ENCODE measurements at places on chromosomes 7 and 10.
A peak's percentile ranks its signal among the peaks of the same experiment; 100 is the strongest.

GRCh38 chr10:12430406-12430982, 81.1 kb downstream of the CAMK1D start:
- DNase-seq: no peak

- DNase-seq: no peak
These were observed 183.1 kb downstream of the NRP1 start for GRCh38 chr10:33151344-33151864.

DNA sequence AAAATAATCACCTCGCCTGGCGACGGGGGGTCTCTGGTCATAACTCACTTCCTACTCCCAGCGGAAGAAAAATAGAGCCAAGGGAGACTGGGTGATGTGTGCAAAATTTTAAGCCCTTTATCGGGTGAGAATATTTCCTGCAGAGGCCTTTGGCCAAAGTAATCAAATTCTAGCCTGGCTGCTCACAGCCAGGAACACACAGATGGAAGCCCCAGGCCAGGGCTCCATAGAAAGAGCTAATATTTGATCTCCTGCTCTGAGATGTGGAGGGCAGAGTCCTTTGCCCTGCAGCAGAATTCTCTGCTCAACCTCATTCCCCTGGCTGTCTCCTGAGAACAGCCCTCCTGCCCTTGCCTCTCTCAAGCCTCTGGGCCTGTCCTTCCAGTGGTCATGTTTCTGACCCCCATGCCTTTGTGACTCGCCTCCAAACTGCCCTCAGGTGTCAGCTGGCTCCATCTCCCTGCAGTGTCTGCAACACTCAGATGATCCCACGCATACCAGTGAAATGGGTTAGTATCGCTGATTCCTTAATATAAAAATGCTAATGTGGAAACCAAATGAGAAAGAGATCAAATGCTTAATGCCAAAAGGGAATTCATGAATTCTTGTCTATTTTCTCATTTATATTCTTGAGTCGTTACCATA, 34.5 kb downstream of the FRMD4A start:
- no peak for DNase-seq

DNA sequence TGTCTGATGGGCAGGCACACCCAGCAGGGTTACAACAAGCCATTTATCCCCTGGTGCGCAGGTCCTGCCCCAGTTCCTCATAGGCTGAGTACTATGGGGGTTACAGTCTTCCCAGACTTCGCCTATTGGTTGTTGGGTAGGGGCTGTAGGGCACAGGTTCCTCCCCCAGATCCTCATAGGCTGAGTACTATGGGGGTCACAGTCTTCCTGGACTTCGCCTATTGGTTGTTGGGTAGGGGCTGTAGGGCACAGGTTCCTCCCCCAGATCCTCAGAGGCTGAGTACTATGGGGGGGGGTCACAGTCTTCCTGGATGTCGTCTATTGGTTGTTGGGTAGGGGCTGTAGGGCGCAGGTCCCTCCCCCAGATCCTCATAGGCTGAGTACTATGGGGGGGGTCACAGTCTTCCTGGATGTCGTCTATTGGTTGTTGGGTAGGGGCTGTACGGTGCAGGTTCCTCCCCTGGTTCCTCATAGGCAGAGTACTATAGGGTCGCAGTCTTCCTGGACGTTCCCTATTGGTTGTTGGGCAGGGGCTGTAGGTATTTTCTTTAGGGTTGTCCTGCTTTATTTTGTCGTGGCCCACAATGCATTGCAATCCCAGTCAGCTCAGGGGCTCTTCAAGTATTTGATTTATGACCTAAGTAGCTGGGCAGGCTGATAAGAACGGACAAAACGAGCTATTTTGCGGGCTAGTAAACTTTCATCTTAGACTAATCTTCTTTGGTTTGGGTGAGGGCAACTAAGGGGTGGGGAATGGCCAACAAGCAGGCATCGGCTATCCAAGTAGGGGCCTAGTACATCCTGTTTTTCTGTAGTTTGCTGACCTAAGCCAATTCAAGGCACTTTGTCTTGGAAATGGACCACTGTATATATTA, 3.4 kb downstream of the LRRC27 start:
- no peak for DNase-seq

GRCh38 chr10:95266674-95267095, 24.1 kb downstream of the PDLIM1 start:
- no peak for DNase-seq

DNA sequence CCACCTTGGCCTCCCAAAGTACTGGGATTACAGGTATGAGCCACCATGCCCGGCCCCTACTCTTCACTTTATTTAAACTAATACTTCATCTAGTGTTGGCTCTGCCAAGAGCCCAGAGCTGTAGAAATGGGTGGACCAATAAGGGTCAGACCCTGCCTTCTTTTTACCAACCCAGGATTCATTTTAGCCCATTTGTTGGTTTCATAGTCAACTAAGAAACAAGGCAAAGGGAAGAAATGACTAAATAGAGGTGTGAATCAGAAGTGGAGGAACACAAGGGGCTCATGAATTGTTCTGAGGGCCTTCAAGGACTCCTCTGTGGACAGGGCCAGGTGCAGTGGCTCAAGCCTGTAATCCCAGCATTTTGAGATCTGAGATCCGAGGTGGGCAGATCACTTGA, 1.1 kb downstream of the ANKRD2 start:
- DNase-seq: no peak

- no peak for DNase-seq
These were observed 107.2 kb downstream of the CDK6 start for GRCh38 chr7:92729172-92729571.

DNA sequence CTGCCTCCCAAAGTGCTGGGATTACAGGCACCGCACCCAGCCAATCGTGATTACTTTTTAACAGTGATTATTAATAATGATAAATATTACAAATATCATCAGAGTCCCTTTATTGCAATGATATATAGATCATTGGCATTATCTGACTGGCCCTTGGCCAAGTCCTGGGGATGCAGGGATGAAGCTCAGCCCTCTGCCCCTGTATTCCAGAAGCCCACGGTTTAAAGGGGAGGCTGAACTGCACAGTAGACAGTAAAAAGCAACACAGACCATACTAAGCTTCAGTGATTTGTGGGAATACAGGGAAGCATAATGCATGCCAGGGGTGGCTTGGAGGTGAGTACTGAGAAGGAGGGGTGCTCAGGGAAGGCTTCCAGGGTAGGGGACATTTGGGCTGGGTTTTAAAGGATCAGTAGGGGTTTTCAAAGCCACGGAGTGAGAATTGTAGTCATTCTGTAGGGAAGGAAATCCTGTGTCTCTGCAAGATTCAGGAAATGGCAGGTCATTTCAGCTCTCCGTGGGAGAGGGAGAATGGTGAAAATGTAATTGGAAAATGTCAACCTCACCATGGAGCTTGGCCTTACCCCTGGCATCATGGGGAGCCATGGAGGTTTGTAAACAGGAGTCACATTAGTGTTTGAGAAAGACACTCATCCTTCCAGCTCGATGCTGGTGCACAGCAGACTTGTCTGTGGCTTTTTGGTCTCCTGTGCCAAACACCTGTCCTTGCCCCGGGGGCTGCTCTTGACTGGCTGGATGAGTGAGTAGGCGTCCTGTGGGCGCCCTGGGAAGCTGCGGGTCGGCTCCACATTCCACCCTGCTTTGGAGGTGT, 8.8 kb downstream of the ADAMTS14 start:
- DNase-seq: no peak

GRCh38 chr10:31143331-31143935, 111.8 kb upstream of the ZNF438 start:
- DNase-seq: no peak

GRCh38 chr10:33329178-33329577, 5.3 kb downstream of the NRP1 start:
- DNase-seq: no peak

GRCh38 chr10:69461243-69462025, 10.2 kb downstream of the TSPAN15 start:
- DNase-seq: no peak

DNA sequence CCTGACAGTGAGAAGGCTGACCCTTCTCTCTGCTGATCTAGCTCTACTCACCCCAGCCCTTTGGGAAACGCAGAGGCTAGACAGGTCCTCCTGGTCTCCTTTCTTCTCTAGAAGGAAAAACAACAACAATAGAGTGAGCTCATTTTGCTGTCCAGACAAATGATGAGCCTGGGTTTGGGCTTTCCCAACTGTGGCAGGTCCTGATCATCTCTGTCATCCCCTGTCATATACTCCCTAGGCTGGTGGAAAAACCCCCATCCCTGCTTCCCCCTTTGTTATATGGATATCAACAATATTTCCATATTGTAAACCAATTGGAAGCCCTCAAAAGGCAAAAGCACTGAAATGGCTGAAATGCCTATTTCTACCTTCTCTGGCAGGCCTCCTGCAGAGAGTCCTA, 9.2 kb upstream of the DDIT4 start:
- no peak for DNase-seq

- DNase-seq: peak; percentile 18
These were observed 996 bp downstream of the ADAM12 start for GRCh38 chr10:126387041-126387921.

DNA sequence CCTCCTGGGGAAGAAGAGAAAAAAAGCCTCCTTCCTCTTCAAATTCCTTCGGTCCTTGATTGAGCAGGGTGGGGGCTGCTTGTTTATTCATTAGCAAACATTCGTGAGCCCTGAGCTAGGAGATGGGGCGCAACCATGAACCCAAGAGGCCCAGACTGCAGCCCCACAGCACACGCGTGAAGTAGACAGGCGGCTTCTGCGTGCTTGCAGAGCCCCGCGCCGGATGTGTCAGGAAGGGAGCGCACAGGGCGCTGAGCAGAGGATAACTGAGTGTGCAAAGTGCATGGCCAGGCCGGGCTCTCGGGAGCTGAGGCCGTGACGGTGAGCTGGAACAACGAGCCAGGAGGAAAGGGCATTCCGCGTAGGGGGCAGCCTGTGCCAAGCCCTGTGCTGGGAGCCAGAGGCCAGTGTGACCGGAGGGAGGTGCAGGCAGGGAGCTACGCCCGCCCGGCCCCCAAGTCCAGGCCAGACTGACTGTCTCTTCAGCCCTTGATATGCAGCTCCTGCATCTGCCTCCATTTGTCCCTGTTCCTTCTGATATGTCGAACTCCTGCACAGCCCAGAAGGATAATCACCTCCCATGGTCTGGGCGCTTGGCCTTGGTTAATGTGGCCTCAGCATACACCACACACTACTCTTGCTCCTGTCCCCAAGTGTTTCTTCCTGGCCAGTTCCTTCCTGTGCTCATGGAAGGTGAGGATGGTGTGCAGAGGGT, 4.6 kb downstream of the FOXL3 start:
- no peak for DNase-seq

GRCh38 chr10:84344526-84344925, 16.1 kb downstream of the CCSER2 start:
- DNase-seq: no peak

Data from activated CD8-positive, alpha-beta memory T cell treated with anti-CD3 and anti-CD28 coated beads, Interleukin-2, amount 50 U/mL, for 4 hours (primary cell).